HL-60 (cell line): ENCODE measurements at places on chromosomes 2 and 18.

GRCh38 chr2:32862269-32863055, 84.3 kb upstream of the LTBP1 start:
- no peak for DNase-seq

DNA sequence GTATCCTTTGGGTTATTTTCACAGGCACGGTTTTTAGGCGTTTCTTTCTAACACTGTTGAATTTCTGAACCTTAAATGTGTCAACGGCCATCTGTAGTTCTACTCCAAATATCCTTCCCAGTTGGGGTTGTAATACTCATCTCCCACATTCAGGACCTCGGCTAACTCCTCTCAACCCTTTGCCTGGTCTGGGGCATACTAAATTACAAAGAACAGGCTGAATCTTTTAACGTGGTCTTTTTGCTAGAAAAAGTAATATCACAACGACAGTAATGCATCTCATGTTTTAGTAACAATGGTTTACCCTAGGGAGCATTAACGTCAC, 2.1 kb downstream of the RPRM start:
- DNase-seq = no peak

GRCh38 chr2:52976143-52976949, 791.3 kb upstream of the CHAC2 start:
- DNase-seq = no peak

DNA sequence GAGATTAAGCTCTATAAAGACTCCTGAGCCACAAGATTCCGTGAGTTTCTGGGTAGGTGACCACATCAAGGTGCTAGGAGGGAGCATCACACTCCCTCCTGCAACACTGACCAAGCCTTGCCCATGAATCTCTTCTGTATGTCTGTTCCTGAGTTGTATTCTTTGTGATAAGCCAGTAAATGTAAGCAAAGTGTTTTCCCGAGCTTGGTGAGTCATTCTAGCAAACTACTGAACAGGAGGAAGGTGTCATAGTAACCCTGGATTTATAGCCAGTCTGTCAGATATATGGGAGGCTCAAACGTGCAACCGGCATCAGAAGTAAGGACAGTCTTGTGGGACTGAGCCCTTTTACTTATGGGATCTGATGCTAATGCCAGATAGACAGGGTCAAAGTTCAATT, 346.1 kb upstream of the KYNU start:
- no peak for DNase-seq

DNA sequence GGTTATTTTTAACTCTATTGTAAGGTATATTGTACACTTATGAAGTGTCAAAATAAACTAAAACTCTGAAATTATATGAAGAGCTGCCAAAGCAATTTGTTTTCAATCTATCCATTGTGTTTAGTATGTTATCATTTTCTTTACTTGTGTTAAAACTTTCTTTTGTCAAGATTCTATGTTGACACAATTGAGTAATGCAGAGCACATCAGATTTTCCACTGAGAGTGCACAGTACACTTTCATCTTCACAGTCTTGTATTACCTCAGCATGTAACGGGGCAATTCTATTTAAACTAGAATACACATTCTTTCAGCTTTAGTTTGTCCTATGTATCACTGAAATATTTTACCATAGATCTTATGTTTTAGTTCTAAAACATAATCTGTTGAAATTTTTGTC, 304.4 kb upstream of the ZC3H15 start:
- no peak for DNase-seq

DNA sequence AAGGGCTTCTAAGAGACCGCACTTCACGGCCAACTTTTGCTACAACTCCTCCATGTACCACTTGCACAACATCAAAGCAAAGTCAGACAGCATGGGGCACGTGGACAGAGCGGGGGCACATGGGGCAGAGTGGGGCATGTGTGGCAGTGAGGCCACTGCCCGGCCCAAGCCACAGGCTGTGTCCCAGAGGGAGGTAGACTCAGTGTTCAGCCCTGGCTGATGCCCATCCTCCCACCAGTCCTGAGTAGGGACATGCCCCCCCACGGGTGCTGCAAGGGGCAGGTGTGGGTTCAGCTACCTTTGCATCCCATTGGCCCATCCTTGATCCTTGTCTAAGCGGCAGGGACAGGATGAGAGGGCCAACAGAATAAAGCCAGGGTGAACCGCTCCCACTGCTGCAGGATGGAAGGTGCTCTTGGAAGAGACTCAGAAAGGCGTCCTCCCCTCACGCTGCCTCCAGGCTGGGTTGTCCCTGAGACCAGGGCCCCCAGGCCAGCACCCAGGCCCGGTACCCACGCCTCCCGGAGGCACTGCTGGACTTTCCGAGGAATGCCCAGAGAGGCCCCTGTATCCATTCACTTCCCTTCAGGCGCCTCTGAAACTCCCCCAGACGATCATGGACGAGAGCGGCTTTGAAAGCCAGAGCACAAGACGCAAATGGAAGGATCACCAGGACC, 218.2 kb downstream of the NDUFA10 start:
- DNase-seq = no peak

DNA sequence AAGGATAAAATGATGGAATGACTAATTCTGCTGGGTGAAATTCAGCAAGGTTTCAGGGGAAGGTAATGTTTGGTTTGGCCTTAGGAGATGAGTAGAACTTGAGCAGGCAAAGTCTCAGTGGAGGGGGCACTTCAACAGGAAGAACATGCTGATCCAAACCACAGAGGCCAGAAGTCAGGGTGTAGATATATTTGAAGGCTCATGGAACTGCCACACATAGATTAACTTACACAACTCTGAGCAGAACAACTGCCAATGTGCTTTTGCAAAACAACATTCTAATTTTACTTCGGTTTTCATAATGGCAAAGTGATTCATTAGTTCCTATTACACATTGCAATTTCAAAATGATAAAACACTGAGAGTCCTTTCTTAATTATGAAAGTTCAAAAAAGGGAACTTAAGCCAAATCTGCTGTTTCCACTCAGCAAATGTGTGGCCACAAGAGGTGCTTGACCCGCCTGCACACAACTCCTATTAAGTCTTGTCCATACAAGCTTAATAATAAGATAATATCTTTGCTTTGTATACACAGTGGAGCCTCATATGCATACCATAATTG, 284.8 kb downstream of the MREG start:
- DNase-seq = peak; percentile 59

DNA sequence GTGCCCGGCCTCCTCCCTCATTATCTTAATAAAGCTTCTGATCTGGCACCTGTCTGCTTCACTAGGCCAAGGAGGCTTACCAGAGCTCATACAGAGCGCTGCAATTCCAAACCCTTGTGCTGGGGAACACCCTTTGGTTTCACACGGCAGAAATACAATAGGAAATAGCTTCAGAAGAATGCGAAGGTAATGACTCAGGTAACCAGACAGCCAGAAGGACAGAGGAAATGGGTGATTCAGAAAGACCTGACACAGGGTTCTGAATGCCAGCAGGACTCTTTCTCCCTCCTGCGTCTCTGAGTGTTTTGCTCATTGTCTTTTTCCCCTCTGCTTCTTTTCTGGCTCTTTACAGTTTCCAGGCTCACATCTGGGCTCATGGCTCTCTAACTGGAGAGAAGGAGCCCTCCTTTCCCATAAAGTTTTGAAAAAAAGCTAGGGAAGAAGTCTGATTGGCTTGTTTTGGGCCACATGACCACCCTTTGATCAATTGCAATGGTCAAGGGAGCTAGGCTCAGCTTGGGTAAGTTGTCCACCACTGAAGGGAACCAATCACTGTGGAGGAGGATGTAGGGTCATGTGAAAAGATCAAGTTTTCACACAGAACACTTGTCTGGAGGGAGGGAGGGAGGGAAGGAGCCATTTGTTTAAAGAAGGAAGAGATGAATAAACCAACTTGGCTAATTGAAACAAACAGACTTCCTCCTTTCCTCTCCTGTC, 90.5 kb upstream of the UPP2 start:
- no peak for DNase-seq

GRCh38 chr18:23380817-23381216, 72.3 kb upstream of the RIOK3 start:
- DNase-seq = no peak

- no peak for DNase-seq
Measured at GRCh38 chr2:239532859-239533258, 132.0 kb upstream of the HDAC4 start.

- no peak for DNase-seq
Measured at GRCh38 chr2:208128136-208128535, 1.5 kb downstream of the CRYGC start.

- no peak for DNase-seq
Measured at GRCh38 chr18:12928206-12928605, 19.6 kb upstream of the SEH1L start.

DNA sequence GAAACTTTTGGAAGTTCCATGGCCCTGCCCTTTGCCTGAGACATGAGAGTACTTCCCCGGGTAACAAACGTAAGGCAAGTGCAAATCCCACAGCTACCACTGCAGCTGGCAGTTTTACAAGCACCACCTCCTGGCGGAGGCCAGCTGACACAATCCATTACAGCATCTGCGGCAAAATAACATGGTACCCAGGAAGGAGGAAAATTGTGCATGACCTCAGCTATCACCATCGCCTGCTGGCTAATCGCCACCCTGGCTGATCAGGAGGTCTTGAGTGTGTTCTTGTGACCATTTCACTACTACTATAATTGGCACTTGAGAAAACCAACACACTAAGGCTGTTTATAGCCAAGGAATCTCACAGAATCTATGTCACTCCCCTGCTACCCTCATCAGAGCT, 71.7 kb upstream of the SERPINE2 start:
- DNase-seq = no peak

DNA sequence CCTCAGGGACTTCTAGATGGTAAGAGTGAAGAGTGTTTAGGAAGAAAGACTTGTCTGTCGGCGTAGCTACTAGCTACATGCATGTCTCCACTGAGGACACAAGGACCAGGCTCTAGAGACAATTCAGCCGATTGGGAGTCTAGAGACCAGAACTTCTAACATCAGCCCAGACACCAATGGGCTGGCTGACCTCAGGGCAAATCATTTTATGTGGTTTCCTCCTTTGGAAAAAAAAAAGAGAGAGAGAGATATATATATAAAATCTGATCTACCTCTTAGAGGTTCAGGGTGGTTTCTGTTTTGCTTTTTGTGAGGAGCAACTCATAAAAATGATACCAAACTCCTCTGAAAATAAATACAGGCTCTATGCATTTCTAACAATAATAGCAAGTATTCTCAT, 212.8 kb downstream of the BCL2 start:
- no peak for DNase-seq

DNA sequence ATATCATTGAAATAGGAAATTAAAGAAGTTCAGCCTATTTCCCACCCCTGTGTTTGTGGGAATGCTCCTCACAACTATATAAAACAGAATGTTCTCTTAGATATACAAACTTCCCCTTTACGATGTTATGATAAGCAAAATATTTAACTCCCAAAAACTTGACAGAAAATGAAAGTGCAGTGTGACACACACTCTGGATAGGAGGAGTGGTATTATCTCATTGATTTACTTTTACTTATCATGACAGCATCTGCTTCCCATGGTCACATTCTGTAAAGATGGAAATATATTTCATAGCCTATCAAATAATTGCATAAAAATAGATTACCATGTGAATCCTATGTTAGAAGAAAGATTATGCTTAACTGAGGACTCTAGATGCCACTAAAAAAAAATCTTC, 96.6 kb upstream of the STK17B start:
- no peak for DNase-seq

GRCh38 chr2:104859291-104859765, 5.4 kb downstream of the POU3F3 start:
- DNase-seq = no peak

- no peak for DNase-seq
Measured at GRCh38 chr18:54883816-54884604, 55.7 kb downstream of the RAB27B start.

GRCh38 chr2:120617055-120617454, 118.6 kb upstream of the GLI2 start:
- no peak for DNase-seq

DNA sequence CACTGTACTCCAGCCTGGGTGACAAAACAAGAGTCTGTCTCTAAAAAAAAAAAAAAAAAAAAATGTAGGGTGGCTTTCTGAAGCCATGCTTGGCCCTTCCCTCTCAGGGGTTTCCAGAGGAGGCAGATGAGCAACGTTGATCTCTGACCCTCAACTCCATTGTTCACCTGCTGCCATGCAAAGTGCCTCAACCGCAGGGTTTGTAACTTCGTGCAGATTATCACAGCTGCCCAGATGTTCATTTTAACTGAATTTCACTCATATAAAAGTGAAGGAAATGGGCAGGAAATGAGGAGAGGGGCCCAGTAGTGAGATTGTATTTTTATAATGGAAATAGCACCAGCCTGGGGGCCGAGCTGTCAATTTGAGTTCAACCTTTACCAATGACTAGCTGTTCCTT, 14.9 kb upstream of the B3GNT2 start:
- DNase-seq = no peak

- no peak for DNase-seq
Measured at GRCh38 chr18:7329016-7329415, 98.1 kb downstream of the LRRC30 start.

DNA sequence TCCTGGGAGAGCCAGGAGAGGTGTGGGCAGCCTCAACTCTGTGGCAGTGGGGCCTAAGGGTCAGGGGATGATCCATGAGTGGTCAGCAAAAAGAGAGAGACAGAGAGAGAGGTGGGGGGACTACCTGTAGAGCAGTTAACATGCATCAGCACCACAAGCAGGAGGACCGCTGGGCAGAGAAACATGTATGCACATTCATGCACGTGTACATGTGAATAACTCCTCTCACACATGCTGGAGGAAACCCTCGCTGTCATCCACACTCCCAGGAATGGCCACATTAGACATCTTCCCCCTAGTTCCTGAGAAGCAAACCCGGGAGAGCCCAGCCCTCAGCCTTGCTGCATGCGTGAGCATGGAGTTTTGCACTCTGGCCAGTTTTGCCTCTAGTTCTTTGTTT, 166.1 kb downstream of the SMAD7 start:
- DNase-seq = no peak

DNA sequence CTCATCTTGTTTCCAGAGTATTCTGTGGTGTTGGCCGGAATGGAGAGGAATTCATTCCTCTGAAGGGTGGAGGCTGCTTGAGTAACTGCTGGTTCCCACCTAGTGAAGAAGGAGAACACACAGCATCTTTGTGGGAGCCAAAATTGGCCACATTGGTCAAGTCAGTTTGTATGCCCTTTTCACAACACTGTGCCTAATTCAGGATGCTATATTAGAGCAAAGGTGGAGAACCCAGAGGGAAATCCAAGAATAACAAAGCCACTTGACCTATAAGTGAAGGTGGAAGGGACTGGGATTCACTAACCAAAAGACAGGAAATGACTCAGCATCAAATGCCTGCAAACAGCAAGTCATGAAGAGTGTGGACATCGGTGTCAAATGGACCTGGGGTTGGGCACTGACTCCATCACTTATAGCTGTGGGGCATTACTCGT, 27.3 kb upstream of the MLPH start:
- no peak for DNase-seq

GRCh38 chr2:120625865-120626560, 109.7 kb upstream of the GLI2 start:
- DNase-seq = no peak

GRCh38 chr2:100106460-100106859, 35.9 kb downstream of the AFF3 start:
- DNase-seq = no peak
